Left ventricle myocardium superior (tissue), 1 donor: ENCODE measurements at places on chromosomes 16 and 17. TPM values are rescaled to one million over a fixed set of nuclear protein-coding genes. Genes with fewer than 3 reads are reported as not detected.

The LITAFD gene
- total RNA-seq: not detected

The AHSP gene
- total RNA-seq: not detected

DNA sequence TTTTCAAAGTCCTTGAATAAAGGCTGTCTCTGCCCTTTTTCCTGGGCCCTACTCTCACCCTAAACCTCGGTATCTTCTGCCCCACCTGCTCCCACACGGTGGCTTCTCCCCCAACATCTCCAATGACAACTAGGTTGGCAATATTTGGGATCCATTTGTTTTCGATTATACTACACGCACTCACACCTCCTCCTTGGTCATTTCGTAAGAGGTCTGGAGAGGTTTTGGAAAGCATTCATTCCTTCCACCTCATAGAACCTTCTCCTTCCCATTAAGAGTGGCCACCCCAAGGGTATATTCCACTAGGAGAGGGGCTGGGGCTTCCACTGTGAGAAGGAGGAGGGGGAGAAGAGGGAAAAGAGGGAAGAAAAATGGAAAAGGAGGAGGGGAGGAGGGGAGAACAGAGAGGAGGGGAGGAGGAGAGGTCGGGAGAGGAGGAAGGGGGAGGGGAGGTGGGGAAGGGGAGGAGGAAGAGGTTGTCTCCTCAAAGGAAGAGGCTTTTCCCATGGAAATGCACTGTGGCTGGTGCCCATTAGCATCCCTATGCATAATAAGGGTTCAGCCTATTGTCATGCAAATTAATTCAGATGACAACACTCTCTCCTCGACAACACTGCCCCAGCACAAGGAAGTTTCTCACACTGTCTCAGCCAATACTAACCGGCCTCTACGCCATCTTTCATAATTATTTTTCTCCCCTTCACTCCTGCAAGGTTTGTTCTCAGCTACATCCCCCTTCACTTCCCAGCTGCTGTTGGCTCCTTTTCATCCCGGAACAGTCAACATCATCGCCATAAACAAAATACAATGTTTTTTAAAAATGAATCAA lies 30.0 kb downstream of the SOX9 start:
- no peak for DNase-seq

DNA sequence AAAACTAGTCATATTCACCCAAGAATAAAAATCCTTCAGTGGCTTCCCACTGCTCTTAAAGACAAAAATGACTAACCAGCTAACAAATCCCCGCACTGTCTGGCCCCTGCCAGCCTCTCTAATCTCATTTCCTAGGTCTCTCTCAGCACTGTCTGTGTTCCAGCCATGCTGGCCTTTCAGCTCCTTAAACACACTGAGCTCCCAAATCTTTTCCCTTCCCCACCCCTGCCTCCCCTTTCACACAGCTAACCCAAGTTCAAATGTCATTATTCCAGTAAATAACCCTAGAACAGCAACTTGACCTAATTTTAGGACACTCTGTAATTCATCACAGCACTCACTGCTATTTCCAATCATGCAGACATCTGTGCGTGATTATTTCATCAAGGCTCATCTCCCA lies 7.8 kb downstream of the SHCBP1 start:
- DNase-seq: no peak

DNA sequence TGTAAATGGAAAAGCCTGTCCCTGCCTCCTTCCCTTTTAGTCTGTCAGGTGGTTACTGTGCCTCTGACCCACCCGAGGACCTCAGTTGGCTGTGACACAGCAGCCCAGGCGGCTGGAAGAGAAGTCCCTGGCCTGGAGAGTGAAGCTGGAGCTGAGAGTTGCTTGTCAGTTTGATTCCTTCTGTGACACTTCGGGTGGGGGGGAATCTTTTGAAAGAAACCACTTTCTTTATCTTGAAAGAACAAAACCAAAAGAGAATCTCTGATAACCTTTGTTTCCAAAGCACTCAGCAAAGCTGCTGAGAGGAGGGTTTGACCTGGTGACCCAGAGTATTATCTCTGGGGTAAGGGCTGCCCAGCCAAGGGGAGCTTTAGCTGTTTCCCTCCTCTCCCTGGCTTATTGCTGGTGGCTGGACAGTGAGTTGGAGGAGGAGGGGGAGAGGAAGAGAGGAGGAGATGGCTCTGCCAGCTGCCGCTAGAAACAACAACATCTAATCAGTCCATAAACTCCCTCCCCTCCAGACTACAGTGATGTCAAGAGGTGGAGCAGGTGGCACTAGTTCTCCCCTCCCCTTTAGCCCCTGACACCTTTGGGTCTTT lies 34.0 kb downstream of the YPEL2 start:
- DNase-seq: no peak

The NOTUM gene
- 0.52 TPM for total RNA-seq

- no peak for DNase-seq
Observed at GRCh38 chr16:48188449-48189102, 32.8 kb upstream of the ABCC12 start.

The DBF4B gene
- total RNA-seq: 4.9 TPM

DNA sequence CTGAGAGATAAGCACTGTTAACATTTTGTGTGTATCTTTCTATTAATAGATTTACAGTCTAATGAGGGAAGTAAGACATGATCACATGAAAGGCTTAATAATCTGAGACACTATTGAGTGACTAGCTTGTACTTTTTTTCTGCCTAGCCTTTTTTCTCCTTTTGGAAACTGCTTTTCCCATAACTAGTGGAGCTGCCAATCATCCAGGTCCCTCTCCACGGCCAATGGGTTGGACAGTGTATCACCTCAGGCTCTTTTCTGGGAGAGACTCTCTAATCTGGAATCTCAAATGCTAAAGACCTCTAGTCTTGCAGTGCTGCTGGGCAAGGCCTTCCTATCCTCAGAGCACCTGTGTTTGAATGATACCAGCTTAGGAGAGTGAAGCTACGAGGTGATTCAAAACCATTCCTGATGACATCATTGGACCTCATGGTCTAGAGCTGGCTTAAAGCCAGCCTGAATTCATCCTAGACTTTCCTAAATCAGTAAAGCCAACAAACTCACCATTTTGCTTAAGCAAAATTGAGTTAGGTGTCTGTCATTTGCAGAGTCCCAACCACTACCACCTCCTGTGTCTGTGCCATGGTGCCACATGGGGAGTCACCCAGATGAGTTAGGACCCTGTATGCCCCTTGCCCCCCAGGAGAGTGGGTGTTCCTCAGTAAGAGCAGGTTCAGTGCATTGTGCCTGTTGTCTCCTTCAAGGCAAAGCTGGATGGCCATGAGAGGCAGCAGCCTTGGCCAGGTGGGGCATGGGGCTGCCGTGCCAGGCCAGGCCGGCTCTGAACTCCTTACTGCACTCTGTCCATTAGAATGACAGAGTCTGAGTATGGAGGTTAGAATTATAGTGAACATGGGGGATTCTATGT lies 62.9 kb downstream of the SPECC1 start:
- DNase-seq: no peak

GRCh38 chr17:11852912-11853311 lies 144.4 kb downstream of the ZNF18 start:
- DNase-seq: no peak

The TIMP2 gene
- 132 TPM for total RNA-seq

The DNAI2 gene
- not detected for total RNA-seq

DNA sequence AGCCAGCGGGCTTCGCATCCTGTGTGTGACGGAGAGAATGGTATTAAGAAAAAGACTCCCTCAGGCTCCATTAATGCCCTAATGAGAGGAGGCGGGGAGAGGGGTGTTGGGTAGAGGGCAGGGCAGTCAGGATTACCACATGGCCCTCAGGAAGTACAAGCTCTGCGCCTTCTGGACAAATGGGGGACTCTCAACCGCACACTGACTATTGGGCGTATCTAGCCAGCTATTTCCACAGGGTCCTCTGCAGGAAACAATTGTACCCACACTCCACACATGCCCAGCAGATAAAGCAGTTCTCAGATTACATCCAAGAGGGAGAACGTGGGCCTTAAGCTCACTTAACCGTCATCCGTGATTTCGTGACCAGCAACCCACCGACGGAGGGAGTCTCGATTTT lies 14.7 kb downstream of the NXN start:
- DNase-seq: no peak

- no peak for DNase-seq
Observed at GRCh38 chr16:77406680-77407079, 28.2 kb downstream of the ADAMTS18 start.

DNA sequence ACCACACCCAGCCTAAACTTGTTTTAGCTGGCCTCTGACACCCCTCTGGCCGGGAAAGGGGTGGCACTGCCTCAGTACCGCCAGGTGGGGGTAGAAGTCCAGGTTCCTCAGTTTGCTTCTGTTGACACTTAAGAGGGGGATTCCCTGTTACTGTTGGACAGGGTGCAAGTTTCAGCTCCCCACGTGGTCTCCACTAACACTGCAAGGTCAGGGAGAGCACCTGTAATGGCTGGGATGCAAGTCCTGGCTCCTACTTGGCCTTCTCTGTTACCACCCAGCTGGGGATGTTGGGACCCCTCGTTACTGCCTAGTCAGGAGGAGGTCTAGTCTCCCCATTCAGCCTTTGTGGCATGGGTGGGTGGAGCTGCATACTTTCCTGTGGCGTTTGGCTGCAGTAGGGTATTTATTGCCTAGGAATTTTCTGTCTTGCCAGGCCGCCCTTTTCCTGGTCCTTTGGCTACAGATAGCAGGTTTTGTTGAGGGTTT lies 10.6 kb upstream of the MFAP4 start:
- DNase-seq: no peak

- peak; percentile 68 for DNase-seq
Observed at GRCh38 chr16:2692251-2692947, 10.1 kb downstream of the KCTD5 start.

- no peak for DNase-seq
Observed at GRCh38 chr17:68993112-68993511, 37.9 kb upstream of the ABCA8 start.

GRCh38 chr16:66714654-66715307 lies 18.2 kb upstream of the CMTM4 start:
- DNase-seq: no peak

DNA sequence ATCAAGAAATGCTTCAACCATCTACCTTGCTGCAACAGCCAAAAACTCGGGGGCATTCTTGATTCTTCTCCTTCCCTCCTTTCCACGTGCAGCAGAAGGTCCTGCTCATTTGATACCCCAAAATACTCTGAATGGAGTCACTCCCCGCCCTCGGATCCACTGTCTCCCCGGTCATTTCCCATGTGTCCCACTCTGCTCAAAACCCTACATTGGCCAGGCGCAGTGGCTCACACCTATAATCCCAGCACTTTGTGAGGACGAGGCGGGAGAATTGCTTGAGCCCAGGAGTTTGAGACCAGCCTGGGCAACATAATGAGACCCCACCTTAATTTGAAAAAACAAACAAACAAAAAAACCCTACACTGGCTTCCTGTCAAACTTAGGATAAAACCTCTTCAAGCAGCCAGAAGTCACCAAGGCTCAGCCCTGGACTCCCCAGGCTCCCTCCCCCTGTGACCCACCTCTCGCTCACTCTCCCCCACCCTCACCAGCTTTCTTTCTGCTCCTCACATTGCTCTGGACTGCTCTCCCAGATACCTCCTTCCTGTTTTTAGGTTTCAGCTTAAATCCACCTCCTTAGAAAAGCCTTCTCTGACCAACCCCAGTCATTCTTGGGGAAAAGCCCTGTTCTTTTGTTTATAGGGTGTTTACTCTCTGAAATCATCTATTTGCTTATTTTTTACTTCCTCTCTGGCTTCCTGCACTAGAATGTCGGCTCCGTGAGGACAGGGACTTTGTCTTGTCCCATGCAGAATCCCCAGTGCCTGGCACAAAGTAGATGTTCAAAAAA lies 2.8 kb downstream of the SLC13A2 start:
- DNase-seq: no peak

DNA sequence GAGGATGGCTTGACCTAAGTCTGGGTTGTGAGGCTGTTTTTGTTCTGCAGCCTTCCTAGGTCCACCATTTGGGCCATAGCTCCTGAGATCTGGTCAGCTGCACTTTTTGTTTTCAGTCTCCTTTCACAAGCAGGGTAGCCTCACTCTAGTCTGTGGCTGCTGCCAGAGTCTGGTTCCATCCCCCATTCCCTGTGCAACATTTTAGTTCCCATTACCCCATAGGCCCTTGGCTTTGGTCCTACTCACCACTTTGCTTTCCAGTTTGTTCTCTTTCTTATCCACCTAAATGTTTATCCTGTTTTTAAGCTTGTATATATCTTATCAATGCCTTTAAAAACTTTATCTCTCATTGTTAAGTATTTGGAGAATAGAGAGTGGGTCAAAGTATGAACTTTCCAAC lies 6.5 kb upstream of the XYLT2 start:
- no peak for DNase-seq

- no peak for DNase-seq
Observed at GRCh38 chr16:56409195-56409594, 16.1 kb downstream of the AMFR start.

DNA sequence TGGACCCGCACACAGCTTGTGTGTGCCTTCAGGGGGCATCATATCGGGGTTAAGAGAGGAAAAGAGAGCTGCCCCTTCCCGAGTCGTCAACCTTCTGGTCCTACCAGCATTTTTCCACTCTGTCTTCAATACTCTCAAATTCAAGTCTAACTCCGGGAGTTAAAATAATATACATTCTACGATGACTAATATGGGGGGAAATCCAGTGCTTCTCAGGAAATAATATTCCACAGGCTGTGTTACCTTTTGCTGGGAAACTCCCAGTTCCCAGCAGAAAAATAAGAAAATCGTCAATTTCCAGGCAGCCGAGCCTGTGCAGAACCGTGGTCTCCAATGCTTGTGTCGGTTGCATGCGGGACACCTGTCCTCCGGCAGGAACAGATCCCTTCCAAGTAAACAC lies 105.0 kb upstream of the FOXF1 start:
- DNase-seq: no peak

The PROCA1 gene
- total RNA-seq: 0.89 TPM

DNA sequence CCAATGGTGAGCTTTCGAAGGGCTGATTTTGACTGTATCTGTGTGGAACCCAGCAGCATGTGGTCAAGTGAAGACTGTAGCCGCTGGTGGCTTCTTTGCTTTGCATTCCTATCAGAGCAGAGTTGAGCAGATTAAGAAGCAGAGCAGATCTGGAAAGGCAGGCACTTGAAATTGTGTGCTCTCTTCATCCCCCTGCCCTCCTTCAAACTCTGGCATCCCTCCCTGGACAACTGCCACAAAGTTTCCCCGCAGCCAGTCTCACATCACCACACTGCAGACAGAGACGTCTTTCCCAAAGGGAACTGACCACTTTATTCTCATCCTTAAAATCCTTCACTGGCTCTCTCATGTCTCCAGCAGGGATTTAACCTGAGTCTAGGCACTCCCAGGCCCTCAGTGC lies 237.1 kb upstream of the DYNLRB2 start:
- DNase-seq: no peak

DNA sequence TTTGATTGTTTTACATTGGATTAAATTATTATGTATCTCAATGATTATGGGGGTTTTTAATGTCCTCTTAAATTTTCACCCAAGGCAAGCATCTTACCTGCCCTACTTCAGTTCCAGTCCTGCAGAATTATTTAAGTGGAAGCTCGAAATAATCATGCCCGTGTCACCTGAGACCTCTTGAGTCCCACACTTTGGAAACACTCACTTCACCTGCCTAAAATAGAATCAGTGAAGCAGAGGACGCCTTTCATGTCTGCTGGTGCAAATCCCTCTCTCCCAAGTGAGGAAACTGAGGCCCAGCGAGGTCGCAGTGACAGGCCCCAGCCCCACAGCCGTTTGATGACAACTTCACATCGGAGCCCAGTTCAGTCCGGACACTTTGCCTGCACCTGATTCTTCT lies 284.6 kb downstream of the C16orf95 start:
- DNase-seq: no peak
